T47D (cell line): ENCODE measurements at places on chromosomes 7 and 10.

DNA sequence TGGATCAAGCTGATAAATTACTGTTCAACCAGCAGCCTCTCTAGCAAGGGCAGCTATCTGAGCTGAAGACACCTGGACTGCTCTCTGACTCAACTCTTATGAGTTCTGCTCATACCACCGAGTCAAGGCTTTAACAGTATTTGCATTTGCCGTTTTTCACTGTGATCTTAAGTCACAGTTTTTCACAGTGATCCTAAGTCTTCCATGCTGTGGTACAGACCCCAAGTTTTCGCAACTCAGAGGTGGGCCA lies 31.3 kb downstream of the PIP4K2A start:
- no peak for DNase-seq

DNA sequence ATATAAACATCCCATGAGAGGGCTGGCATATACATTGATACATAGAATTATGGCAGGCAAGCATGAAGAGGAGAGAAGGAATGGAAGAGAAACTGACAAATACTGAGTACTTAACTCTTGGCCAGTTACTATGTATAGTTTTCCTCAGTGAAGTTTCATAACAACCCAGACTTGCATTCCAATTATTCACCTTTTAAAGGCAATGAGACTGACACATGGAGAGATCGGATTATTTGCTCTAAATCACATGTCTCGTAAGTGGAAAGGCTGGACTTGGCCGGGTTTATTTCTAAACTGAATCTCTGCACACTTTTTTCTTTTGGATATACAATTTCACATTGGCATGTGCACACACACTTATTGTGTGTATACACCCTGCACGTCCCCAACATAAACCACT lies 548.3 kb downstream of the PHTF2 start:
- no peak for DNase-seq

DNA sequence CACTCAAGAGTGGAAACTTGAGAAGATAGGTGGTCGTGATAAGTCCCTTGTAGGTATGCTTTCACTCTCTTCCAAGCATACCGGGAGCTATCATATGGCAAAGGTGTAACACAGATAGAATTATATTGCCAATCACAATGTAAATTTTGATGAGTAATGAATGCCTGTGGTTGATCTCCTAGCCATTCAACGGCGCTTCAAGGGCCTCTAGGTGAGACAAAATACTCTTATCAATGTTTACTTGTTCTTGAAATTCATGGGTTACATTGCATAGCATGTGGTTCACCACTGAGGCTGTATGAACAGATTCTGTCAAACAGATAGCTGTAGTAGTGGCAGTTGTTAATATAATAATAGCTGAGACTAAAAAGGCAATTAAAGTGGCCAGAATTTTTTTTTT lies 82.4 kb downstream of the THSD7A start:
- no peak for DNase-seq

GRCh38 chr10:4343091-4343490 lies 482.9 kb upstream of the AKR1E2 start:
- no peak for DNase-seq

DNA sequence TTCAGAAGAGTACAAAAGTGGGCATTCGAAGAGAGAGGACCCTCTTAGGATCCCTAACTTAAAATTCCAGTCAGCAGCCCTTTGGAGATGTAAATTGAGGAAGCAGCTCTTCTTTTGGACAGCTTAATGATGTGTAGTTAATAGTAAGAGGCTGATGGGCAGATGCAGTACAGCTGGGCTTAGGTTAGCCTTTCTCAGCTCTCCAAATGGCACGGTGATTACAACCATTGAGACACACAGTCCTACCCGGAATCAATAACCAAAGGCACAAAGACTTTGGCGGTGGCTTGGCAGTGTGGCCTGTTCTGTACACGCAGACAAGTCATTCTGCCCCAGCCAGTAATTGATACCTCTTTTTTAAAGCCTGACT lies 26.8 kb downstream of the GAD2 start:
- no peak for DNase-seq

DNA sequence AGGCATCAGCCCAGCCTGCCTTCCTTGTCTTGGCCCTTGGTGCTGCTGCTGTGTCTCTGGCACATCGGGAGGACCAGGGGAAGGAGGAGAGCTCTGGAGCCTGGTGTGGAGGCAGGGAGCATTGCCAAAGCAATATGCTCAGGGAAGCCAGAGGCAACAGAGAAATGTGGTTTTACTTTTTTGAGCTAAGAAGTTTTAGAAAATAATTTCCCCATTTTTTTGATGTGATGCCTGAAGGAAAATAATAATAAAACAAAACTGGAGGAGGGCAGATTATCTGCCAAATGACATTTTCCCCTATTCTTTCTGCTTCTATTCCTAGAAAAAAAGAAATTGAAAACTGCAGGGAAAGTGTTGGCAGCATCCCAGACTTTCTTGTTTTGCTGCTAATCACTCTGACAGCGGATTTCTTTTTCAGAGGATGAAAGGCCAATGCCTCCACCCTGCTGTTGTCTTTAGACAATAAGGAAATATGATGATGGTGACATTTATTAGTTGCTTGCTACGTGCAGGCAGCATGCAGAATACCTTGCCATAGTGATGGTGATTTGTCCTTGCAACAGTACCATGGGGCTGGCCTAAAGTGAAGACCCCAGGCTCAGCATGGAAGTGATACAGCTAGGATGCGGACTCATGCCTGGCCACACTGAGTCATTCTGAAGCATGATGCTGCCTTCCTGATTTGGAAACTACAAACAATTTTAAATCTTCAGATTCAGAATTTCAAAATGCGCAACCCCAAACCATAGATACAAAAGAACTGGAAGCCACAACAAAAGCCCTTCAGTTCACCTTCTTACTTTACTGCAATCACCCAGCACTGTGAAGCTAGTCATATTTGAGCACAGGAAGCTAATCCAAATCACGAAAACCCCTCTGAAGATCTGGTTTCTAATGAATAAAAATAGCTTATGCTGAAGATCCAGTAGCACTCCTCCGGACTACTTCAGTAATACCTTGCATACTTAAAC lies 260.2 kb upstream of the TMEM72 start:
- no peak for DNase-seq

DNA sequence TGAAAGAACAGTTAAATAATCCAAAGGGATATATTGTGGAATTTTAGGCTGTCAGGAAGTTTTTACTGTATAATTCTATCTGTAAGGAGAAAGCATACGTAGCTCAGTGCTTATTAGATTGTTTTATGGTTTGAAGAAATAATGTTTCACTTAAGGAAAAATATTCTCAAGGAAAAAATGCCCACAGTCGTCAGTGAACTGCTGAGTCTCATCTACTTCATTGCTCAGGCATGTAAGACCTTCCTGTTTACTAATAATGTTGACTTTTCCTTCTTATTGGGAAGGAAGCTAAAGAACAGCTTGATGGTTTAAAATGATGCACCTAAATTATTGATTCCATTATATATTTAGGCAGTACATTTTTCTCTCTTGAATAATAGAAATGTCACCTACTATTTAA lies 304.2 kb downstream of the SDK1 start:
- no peak for DNase-seq

DNA sequence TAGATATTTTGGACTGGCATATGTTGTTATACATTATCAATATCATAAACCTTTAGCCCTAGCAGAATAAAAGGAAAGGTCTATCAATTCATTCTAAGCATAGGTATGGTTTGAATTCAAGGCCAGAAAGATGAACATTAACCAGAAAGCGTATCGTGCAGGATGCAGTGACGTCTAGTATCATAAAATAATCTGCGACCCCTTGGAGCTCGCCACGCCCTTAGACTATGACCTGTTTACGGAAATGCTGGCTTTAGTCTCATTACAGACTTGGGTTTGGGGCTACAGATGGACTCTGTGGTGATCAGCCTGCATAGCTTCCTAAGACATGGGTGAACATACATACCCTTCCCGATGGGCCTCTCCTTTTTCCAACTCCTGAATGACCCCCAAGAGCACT lies 21.5 kb downstream of the INSYN2A start:
- DNase-seq, result no peak
